ENCODE measurements at places on chromosomes 11 and 22.
A peak's percentile ranks its signal among the peaks of the same experiment; 100 is the strongest.

DNA sequence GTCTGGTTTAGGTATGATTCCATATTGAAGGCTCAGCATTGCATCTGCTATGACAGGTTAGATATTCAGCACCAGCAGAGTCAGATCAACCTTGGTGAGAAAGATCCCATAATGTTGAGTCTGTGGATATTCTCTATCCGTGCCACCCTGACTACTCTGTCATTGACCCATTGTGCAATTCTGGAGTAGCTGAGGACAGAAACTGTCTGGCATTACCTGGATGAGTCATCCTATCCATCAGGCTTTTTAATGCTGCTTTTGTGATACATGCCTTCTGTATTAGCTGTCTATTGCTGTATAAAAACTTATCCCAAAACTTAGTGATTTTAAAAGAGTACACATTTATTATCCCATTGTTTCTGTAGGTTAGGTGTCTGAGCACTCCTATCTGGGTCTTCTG, 189.1 kb upstream of the FAT3 start:
- DNase-seq: peak; percentile 70

GRCh38 chr11:36460220-36460619, 49.9 kb downstream of the TRAF6 start:
- no peak for DNase-seq

DNA sequence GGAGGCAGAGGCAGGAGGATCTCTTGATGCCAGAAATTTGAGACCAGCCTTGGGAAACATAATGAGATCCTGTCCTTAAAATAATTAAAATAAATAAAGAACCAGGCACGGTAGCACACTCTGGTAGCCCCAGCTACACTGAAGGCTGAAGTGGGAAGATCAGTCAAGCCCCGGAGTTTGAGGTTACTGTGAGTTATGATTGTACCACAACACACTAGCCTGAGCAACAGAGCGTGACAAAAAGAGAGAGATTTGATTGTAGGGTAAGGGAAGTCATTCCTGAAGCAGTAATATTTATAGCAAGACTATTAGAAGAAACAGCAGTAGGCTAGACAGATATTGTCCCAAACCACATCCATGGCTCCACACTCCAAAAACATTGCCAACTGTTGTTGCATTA, 1408.4 kb upstream of the TENM4 start:
- DNase-seq: no peak

DNA sequence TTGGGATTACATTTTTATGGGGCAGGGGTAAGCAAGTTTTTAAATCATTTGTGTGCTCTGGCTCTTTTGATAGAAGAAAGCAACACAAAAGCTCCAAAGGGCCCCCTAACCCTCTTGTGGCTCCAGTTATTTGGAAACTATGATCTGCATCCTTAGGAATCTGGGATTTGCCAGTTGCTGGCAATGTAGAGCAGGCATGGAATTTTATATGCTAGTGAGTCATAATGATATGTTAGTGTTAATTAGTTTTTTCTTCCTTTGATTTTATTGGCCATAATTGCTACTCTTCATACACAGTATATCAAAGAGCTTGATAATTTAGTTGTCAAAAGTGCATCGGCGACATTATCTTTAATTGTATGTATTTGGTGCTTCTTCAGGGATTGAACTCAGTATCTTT, 10.1 kb downstream of the RAG1 start:
- peak; percentile 4 for DNase-seq

GRCh38 chr11:134339756-134340155, 8.0 kb downstream of the GLB1L2 start:
- peak; percentile 19 for DNase-seq

DNA sequence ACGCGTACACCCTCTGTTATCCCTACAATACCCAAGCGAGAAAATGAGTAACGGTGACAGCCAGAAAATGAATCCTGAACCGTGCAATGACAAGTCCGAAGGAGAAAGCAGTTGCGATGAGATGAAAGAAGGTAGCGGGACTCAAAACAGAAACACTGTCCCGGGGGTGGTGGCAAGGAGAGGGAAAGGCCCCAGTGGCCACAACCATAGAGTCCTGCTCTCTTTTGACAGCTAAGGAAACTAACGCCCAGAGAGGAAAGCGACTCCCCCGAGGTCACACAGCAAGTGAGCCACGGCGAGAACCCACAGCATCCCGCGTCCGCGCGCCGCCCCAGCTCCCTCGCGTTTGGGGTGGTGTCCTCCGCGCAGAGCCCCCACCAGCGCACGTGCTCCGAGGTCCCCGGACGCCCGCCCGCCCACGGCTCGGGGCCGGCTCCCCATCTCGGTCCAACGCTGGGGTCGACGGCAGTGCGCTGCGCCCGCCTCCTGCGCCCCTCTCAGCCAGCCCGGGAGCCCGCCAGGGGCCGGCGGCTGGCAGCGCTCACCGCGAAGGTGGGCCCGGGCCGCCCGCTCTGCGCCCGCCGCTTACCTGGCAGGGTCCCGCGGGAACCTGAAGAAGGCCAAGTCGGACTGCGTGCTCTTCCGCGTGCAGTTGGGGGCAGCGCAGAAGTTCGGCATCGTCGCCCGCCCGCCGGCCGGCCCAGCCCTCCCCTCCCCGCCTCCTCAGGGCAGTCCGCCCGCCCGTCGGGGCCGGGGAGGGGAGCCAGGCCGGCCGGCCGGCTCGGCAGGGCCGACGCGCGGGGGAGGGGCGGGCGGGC, 564 bp downstream of the THAP12 start:
- DNase-seq: peak; percentile 38

- DNase-seq: no peak
Measured at GRCh38 chr22:35685731-35686130, 31.9 kb upstream of the APOL5 start.

DNA sequence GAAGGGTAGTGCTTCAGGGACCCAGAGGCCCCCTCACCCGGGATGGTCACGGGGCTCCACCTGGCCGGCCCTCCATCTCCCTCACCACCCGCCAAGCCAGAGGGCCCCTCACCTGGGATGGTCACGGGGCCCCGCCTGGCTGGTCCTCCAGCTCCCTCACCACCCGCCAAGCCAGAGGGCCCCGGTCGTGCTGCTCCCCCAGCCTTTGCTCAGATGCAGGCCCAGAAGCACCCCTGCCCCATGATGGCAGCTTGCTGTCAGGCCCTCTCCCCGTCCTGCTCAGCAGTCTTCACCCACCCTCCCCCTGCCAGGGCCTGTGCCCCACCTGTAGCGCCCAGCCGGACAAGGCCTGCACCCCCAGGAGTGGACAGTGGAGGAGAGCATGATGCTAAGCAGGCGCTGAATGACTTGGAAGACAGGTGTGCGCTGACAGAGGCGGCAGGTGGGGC, 7.3 kb downstream of the DENND6B start:
- no peak for DNase-seq

DNA sequence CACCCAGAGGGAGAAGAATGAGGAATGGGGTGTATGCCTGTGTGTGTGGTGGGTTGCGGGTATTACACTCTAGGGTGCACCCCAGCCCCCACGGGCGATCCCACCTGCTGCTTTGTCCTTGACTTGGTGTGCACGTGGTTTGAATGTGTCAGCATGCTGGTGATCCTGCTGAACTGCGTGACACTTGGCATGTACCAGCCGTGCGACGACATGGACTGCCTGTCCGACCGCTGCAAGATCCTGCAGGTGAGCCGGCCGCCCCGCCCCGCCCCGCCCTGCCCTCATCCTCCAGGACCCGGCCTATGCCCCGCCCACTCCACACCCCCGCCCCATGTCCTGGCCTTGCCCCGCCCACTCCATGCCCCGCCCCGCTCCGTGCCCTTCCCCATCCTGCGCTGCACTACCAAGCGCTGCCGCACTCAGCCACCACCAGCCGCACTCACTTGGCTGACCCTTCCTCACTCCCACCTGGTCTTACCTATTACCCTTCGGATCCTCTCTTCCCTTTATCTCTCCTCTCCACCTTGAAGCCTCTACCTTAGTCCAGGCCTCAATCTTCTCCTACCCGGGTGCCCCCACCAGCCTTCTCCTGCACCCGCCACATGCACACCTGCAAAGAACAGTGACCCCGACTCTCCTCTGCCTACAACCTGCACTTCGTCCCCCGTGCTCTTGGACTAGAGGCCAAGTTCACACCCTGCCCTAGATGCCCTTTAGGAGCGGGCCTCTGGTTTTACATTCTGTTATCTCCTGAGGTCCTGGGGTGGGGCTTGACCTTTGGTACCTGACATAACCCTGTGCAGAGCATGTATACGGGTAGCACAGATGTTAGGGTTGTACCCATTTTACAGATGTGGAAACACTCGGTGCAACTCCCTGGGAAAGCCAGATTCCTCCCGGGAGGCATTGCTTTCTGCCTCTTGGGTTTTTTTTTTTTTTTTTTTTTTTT, 27.7 kb downstream of the CACNA1I start:
- peak; percentile 39 for DNase-seq

DNA sequence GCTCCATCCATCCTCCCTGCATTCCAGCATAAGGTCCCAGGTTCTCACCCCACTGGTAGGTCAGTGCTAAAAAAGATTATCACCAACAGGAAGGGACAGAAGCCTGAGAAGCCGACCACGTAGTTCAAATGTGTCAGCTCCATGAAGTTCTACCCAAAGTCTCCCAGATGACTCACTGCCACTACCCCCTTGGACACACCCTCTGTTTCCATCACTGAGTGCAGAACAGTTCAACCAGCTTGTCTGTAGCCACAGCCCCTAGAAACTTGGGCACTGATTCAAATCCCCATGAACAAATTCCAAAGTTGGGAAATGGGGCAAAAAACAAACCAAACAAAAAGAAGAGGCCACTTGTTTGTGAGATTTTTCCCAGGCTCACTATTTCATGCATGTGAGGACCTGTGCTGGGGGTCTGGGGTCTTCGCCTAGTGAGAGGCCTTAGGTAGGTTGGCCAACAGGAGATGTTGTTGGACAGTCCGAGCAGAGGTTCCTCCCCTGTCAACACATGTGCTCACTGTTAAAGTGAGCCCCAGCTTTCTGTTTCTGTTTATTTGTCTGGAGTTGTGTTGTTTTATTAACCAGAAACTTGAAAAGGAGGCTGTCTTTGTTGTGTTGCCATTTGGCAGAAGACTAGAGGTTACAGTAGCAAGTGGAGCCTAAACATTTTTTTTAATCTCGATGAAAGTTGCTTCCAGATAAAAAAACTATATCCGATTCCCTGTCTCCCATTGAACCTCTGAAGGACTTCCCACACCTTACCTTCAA, 24.2 kb upstream of the FLI1 start:
- peak; percentile 61 for DNase-seq

- no peak for DNase-seq
Measured at GRCh38 chr11:11786234-11786633, 55.5 kb upstream of the USP47 start.

GRCh38 chr11:129331871-129332274, 43.8 kb upstream of the BARX2 start:
- peak; percentile 95 for DNase-seq

- no peak for DNase-seq
Measured at GRCh38 chr11:74948546-74948897, 369 bp downstream of the XRRA1 start.

DNA sequence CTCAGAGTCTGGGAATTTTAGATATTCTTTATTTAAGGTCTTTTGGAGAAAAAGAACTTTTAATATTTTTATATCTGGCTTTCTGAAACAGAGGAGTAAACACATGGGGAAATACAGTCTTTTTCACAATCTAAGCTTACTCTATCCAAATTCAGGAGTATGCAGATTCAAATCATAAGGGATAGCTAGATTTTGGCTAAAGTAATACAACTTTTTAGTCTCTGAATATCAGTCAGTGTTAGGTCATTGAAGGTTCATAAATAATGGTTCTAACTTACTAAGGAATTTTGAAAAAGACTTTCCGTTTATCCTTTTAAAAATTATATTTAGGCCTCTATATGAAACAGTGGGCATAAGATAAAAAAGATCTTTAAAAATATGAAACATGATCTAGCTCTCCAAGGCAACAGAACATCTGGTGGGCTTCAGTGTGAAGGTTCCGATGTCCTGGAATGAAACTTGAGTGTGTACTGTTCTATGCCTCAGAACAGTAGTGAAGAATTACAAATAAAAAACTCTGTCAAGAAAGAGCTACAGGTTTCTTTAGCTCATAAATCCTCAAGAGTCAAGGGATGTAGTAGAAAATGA, 165.2 kb upstream of the PDGFD start:
- DNase-seq: no peak

- no peak for DNase-seq
Measured at GRCh38 chr11:117092951-117093590, 5.2 kb downstream of the SIK3 start.

GRCh38 chr11:111173221-111173620, 72.3 kb upstream of the POU2AF2 start:
- DNase-seq: no peak

DNA sequence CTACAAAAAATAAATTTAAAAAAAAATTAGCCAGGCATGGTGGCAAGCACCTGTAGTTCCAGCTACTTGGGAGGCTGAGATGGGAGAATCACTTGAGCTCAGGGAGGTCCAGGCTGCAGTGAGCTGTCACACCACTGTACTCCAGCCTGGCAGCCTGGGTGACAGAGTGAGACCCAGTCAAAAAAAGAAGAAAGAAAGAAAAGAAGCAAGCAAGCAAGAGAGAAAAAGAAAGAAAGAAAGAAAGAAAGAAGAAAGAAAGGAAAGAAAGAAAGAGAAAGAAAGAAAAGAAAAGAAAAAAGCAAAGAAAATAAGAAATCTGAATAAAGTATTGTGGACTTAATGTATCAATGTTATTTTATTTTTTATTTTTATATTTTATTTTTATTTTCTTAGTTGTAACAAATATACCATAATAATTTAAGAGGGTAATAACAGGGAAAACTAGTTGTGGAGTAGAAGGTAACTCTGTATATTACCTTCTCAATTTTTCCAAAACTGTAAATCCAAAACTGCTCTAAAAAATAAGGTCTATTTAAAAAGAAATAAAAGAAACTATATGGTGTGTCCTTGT, 1.1 kb upstream of the ZNF215 start:
- DNase-seq: no peak

All from PC-3 (cell line).